ENCODE measurements at places on chromosomes 13 and 19.

- no peak for DNase-seq
Observed at GRCh38 chr19:20863176-20863575, 59.9 kb upstream of the ZNF85 start.

- DNase-seq, result no peak
Observed at GRCh38 chr19:17294051-17294891, 9.0 kb downstream of the ABHD8 start.

DNA sequence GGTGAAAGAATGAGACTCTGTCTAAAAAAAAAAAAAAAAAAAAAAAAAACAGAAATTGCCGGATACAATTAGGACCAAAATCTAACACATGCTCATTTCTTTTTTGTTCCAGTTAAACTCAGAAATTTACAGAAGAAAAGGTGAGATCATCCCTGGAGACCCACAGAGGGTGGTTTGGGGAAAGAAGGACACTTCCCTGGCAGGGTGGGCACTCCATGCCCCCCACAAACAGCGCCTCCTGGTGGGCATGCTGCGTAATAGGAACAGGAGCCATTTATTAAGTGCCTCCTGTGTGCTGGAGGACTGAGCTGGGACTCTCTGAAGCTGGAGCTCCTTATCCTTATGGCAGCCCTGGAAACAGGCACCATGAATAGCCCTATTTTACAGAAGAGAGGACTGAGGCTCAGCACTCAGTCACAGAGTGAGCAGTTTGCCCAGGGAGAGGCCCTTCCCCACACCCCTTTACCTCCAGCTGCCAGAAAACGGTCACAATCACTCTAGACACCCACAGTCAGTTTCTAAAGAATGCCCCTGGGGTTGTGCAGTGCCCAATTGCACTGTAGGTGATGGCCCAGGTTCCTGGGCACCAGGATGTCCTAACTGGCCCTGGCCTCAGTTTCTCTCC is 10.1 kb downstream of the C19orf38 start:
- DNase-seq, result no peak

DNA sequence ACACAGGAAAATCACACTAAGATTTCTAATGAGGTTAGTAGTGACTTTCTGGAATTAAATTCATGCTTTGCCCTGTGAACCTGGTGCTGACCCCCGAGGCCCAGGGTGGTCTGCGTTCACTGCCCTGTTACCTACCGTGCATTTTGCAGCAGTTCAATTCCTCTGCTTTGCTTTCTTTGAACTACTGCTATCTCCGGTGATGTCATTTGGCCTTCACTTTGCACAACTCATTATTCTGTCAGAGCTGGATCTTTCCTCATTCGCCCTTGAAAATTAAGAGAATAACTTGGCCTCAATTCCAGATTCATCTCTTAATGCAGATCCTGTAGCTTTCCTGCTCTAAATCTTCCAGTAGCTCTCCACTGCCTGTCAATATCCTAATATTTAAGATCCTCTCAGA is 8.8 kb upstream of the LRRC63 start:
- DNase-seq, result no peak

DNA sequence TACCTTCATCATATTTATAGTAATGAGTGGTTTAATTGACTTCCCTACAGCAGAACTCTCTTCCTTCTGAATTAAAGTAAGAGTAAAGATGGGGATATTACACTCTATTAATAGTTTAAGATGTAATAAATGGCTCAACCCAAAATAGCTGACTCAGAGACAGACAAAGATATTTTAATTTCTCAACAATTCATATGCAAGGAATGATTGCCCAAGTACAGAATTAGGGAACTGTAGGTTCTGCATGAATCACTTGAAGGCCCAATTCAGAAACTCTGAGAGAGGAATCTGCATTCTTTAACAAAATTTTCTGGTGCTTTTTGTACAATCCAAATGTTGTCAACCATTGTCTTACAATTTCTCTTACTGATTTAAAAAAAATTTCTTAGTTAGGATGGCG is 42.9 kb upstream of the PCDH9 start:
- DNase-seq, result no peak

- DNase-seq, result no peak
Observed at GRCh38 chr19:8487137-8487851, 15.1 kb downstream of the PRAM1 start.

DNA sequence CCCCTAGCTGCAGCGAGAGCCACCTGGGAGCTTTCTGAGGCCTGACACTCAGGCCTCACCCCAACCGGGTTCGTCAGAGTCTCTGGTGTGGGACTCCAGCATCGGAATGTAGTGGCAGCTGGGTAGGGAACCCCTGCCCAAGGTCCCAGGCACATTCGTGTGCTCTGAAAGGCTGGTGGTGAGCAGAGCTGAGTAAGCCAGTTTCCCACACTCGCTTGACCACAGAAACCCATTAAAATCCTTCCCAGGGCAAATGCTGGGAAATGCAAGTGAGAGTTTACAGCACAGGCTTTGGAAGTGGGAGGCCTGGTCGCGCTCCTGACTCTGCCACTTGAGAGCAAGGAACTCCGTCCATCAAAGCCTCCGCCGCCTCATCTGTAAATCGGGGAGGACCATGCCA is 4.2 kb downstream of the TRAPPC6A start:
- no peak for DNase-seq

DNA sequence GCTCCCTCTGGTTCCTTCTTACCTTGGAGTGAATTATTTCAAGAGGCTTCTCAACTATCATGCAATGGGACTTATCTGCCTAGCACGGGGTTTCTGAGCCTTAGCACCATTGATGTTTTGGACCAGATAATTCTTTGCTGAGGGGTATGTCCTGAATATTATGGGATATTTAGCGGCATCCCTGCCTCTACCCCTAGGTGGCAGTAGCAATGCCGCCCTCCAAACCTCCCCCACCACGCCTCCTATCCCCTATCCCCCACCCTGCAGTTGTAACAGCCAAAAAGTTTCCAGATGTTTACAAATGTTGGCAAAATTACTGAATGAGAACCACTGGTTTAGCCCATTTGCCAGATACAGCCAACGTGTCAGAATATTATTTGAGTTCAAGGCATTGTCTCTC is 125.5 kb downstream of the POSTN start:
- DNase-seq, result no peak

DNA sequence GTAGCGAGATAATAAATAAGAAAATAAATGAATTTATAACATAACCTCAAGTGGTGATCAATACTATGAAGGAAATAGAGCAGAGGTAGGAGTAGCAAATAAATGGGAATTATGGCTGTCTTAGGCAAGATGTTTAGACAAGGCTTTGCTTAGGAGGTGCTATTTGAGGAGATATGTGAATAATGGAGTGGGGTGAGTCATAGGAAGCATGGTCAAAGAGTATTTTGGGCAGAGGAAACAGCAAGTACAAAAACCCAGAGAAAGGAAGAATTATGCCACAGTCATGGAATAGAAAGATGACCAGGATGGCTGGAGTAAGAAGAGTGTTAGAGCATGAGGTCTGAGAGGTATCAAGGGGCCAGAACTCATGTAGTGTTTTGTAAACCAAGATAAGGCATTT is 33.6 kb upstream of the LPAR6 start:
- no peak for DNase-seq

GRCh38 chr13:35228536-35228935 is 248.0 kb downstream of the MAB21L1 start:
- DNase-seq, result no peak

GRCh38 chr13:98761126-98761985 is 8.9 kb upstream of the SLC15A1 start:
- DNase-seq, result no peak

- DNase-seq, result no peak
Observed at GRCh38 chr19:49362048-49362928, at the start of gene TEAD2. TSS of gene TEAD2 (minus strand) at chr19:49362416. CDS start at chr19:49360075, 2,341 bp downstream.

DNA sequence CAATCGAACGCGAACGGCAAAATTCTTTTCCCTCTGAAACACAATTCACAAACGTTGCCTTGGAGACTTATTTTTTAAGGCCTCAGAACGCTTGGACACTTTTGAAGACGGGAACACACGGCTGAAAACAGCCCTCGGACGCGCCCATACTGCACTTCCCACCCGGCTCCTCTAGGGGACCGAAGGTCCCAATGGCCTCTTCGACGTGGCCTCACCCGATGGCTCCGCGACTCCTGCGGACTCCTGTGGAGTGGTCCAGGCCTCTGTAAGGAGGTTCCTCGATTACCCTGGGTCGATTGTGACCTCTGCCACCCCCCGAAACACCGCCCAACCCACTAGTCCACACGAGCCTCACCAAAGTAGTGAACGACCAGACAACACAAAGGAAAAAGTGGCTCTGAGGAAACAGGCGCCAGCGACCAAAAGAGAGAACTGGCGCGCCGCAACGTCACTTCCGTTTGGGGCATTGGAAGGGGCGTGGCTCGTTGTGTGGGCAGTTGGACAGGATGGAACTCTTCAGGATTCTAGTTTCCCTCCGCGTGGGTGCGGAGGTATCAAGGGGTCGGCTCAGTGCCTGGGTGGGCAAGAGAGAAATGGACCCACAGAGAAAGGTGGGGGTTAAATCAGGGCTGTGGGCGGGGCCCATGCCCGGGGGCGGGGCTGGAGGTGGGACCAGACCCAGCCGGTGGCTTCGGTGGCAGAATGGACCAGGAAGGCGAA is at the start of gene ZNF560:
TSS of gene ZNF560 (minus strand) at position 434 of the 720 bp plus-strand sequence. CDS start 23,303 bp downstream, outside the sequence.
- no peak for DNase-seq

GRCh38 chr13:104823071-104823470 is 1712.4 kb downstream of the EFNB2 start:
- no peak for DNase-seq

GRCh38 chr13:61592489-61592888 is 176.8 kb upstream of the PCDH20 start:
- no peak for DNase-seq

- no peak for DNase-seq
Observed at GRCh38 chr13:84118839-84119409, 236.7 kb upstream of the SLITRK1 start.

- DNase-seq, result no peak
Observed at GRCh38 chr13:30690282-30691188, 44.8 kb upstream of the ALOX5AP start.

DNA sequence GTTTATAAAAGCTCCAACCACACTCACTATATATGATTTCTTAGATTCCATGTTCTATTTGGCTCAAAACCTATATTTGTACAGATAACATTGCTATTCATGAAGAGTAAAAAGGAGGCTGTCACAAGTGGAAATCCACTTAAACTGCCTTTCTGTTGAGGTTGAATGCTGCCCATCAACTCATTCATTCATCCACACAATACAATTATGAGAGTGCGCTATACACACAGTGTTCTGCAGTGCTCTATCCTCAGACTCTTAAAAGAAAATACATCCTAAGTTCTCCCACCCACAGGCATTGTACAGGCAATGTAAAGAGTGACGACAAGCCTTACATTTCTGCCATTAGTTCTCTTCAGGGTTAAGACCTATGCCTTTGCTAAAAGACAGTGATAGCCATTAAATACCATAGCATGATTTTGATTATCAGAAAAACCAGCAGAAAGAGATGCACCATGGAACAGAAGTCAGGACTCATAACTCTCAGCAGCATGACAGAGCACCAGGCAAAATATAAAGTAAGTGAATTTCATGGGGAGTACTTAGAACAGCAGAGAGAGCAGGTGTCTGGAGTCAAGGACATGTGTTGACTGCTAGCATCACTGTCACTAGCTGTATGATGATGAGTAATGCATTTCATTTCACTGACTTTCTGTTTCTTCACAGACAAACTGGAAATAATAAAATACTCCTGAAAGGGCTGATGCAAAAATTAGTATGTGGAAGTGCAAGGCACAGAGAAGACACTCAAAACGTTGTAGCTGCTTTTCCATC is 218.0 kb downstream of the RBM26 start:
- no peak for DNase-seq

- DNase-seq, result peak; percentile 46
Observed at GRCh38 chr13:32669030-32669646, 82.9 kb downstream of the PDS5B start.

- no peak for DNase-seq
Observed at GRCh38 chr19:16899566-16900075, 10.8 kb downstream of the F2RL3 start.

DNA sequence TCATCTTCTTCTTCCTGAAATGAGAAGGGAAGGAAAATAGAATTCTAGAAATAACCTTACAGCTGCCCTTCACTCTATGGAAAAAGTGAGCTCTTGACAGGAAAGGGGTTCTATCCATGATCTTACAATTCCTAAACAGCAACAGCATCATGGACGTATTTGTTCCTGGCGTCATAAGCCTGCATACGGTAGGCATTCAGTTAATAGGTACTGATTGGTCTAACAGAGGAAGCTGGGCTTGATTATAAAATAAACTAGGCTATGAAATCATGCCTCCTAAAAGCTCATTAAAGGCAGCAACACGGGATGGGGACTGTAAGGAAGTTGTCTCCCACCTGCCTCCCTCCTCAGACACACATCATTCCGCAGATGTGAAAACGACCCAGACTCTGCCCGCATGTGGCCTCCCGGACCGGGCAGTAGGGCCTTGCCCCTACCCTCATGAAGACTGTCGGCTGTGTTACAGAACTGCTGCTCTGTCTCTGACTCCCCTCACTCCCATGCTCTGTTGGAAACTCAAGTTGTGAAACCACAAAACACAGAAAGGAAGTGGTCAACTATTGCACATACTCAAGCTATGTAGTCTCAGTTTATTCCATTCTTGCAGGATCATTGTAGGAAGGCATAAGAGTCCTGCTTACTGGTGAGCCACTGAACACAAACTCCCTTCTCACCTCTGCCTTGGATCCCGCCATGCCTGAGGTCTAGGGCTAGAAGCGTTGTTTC is 129.8 kb downstream of the DLEU7 start:
- no peak for DNase-seq

GRCh38 chr13:24124789-24125476 is 35.6 kb upstream of the SPATA13 start:
- no peak for DNase-seq

- no peak for DNase-seq
Observed at GRCh38 chr19:32863841-32864240, 5.7 kb downstream of the SLC7A9 start.

DNA sequence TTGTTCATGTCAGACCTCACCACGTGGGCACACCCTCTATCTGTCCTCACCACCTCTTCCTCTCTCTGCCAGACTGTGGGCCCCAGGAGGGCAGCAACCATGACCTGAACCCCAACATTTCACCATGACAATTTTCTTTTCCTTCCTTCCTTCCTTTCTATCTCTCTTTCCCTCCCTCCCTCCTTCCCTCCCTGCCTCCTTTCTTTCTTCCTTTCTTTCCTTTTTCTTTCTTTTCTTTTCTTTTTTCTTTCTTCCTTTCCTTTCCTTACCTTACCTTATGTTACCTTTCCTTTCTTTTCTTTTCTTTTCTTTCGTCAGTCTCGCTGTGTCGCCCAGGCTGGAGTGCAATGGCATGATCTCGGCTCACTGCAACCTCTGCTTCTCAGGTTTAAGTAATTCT is 8.7 kb upstream of the FCER2 start:
- no peak for DNase-seq

Data from NCI-H1105 treated with DMSO at 0.1 percent for 48 hours (cell line).